ENCODE measurements at places on chromosomes 3 and 15.

- no peak for DNase-seq
Observed at GRCh38 chr3:260898-261297, 64.3 kb downstream of the CHL1 start.

DNA sequence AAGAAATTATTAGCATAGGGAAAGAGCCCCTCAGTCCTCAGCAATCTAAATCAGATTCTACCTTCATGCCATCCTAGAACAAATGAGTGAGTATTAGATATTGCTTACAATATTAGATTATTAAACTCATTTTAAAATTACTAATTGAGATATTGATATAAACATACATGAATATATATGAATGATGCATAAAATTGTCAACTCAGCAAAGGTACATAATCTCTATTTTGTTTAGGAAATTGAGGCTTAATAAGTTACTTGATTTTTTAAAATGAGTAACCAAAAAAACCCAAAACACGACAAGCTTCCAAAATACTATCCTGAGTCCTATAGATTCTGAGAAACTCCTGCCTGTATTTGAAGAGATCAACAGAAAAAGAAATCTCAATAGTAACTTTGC lies 297.7 kb upstream of the TMCO5A start:
- no peak for DNase-seq

DNA sequence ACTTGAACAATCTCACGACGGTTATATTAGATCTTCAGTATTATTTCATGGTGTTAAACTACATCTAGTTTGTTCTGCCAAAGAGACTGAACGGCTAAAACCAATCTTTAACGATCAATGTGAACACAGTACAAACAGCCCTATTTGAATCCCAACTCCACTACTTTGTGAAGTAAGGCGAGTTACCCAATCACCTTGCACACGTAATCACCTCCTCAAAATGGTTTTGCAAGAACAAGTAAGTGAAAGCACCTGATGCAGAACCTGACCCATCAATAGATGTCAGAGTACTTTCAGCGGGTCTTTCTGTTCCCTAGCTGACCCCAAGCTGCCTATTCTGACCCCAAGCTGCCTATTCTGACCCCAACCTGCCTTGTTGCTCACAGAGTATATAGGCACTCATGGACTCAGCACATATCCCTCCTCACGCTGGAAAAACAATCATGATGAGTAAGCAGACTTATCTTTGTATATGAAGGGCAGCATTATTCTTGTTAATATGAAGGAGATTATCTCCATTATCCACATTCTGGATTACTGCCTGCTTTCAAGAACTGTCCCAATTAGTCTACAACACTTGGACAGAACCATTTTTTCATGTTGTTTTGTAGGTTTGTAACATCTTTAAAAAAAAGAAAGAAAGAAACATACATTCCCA lies 3.7 kb downstream of the KPNA1 start:
- DNase-seq, result no peak

DNA sequence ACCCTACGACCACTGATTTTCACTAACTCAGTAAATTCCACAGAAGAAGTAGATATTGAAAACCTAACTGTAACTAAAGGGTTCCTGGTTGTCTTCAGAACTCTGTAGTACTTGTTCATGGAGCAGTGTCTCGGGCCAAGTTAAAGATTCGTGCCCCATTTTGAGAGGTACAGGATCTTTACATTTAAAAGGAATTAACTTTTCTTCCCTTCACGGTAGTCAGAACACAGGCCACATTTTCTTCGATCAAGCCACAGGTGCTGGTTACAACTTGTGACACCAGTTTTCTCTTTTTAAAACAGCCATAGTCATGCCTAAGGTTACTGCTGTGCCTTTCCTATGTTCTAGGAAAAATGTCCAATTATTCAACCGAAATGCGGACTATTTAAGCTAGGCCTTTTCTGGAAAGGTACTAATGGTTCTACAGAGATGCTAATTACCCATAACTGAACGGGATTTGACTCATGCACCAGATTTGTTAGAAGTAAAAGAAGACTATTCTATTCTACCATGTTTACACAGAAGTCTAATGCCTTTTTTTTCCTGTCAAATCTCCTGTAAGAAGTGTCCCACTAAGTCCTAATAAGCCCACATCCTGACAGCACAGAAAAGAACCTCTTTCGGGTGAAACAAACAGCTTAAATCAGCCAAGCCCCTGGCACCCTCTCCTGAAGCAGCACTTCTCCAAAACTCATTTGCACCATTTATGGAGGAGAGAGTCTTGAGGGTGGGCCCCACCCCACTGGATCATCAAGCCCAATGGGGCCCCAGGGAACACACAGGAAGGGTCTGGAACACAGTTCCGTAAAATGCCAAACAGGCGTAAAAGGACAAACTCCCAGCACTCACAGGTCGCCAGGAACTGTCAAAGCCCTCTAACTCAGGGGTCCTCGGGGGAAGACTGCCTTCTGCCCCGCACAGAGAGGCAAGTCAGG lies 1.9 kb downstream of the LRIG1 start:
- DNase-seq, result no peak

DNA sequence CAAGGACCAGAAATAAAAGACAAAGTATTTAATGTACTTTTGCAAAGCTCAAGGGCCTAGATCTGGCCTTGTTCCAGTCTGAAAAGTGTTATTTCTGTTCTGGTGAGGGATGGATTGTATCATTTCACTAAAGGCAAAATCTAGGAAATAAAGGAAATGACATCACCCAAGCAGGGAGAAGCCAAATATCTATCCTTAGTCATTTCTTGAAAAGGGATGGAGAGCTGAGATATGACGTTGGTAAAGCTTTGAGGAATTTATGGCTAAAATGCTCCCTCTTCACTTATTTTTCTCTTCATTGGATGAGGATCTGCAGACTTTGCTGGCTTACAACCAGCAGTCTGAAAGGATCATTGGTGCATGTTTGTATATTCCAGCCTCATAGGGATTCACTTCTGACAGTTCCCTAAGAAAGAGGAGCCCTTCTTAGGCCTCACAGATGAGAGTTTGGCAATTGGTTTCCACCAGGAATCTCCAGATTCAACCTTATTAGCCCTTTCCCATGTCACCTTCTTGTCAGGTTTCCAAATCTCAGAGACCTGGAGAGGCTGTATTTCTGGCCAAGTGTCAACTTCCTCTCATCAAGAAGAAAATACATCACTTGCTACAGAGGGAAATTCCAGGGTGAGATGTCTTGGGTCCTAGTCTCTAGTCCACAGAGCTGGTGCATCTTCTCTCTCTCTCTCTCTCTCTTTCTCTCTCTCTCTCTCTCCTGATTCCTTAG lies 93.7 kb upstream of the BOC start:
- no peak for DNase-seq

DNA sequence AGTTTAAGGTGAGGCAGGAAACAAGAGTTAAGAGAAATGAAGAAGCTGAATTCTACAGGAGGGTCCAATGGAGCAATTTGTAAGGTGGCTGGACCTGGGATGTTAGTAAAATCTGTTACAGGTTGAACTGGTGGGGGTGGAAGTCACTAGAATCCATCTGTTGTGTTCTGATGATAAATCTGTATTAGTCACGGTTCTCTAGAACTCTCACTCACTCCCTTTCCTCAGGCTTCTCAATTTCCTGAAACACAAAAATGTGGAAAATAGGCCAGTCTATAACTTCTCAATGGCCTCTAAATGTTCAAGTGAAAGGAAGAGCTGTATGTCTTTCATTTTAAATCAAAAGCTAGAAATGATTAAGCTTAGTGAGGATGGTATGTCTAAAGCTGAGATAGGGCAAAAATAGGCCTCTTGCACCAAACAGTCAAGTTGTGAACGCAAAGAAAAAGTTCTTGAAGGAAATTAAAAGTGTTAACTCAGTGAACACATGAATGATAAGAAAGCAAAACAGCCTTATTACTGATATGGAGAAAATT lies 180.2 kb upstream of the CBLB start:
- no peak for DNase-seq

DNA sequence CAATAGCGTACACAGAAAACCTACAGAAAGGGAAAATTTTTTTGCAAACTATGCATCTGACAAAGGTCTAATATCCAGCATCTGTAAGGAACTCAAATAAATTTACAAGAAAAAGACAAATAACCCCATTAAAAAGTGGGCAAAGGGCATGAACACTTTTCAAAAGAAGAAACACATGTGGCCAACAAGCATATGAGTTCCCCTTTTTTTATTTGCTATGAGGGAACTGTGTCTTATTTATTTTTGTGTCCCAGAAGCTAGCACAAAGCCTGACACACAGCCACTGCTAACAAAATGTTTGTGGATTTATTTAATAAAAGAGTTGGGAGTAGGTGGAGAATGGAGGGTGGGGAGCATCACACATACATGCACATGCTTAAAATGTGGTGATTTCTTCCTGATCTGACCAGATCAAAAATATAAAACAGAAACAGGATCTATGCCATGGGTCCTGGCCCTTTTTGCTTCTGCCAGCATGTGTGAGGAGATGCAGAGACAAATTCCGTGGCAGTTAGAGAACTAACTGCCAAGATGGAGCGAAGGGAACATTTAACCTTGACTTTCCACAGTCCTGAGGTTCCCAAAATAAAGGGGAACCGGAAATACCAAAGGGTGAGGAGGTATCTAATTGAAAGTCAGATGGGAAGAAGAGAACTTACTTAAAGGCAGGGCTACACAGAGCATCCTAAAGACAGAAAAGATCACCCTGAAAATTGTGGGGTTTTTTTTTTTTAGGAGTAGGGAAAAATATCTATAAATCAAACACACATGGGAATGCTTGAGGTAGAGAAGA lies at the start of gene TMEM202:
Gene TMEM202, plus strand, starts transcription at position 510 of the 793 bp plus-strand sequence. Its CDS starts 22 bp downstream, at position 532.
- DNase-seq, result no peak

DNA sequence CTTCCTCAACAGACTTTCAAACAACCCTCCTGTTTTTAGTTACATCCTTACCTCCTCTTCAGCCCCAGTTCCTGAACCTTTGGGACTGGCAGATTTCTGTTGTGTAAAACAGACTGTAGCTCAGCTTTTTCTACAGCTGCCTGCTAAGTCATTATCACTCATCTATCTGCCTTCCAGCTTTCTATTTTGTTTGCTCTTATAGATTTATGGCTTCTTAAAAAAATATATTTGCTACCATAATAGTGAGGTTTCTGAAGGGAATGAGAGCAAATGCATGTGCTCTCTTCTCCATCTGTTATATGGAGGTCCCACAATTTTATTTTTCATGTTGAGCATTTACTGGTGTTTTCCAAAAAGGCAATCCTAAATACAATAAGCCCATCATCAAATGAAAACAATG lies 18.2 kb upstream of the GJD2 start:
- DNase-seq, result no peak

GRCh38 chr15:96363707-96364106 lies 33.2 kb downstream of the NR2F2 start:
- DNase-seq, result no peak

DNA sequence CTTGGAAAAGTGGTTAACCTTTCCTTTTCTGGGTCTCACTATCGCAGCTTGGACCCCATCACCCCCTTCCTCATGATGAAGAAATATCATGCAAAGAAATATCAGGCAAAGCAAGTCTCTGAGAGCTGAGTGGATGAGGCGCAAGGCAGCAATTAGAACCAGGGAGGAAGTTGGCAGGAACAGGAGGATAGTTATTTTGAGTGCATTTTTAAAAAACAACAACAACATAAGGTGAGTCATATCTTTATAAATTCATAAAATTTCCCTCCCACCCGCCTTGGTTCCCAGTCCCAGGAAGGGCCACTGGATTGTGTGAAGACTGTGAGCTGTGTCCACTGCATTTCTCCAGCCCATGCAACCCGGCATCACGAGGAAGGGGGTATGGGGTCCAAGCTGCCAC lies 316.9 kb upstream of the TLE3 start:
- DNase-seq, result no peak

GRCh38 chr15:70120958-70121623 lies 23.4 kb upstream of the TLE3 start:
- no peak for DNase-seq

DNA sequence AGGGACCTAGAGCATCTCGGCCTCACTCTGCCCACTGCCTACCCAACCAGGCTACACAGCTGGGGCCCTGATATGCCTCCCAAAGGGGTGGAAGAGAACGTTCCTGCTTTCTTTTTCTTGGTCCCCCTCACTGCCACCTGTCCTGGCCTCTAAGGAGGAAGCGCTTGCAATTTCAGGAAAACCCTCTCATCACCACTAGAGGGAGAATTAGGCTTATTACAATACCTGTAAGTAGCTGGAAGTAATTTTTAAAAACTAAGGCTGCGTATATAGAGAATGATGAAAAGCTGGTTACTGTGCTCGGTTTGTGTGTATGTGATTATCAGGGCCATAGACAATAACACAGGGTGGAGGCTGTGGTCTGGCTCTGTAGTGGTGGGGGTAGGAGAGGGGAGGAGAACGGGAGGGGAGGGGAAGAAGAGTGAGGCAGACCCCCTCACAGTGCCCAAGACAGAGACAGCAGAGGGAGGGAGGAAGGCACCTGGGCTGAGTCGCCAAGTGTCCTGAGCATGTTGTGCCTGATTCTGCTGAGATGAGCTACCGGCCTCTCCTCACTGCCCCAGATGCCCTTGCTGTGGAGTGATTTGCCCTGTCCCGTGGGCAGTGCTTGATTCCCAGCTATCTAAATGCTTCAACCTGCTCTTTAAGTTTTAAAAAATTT lies 3.3 kb downstream of the GABRG3 start:
- DNase-seq, result no peak

GRCh38 chr3:74847093-74847492 lies 232.6 kb upstream of the CNTN3 start:
- no peak for DNase-seq

GRCh38 chr15:65752151-65752700 lies 39.9 kb downstream of the DENND4A start:
- DNase-seq, result no peak

DNA sequence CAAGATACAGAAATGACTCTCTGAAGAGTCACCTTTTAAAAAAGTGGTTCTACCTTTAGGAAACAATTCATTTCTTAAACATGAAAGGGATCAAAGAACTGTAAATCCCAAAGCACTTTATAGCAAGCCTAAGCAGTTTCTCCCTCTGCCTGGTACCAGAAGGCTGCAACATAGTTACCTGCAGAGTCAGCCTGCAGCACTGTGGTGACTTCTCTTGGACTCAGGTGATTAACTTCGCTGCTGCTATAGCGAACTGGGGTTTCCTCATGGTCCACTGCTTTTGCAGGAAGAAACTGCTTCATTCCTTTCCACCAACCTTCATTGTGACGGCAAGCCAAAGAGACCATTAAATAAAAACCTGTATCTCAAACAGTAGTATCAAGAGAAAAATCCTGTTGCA lies 37.3 kb downstream of the ST3GAL6 start:
- no peak for DNase-seq

GRCh38 chr15:29589416-29589815 lies 232.9 kb downstream of the TJP1 start:
- DNase-seq, result no peak

DNA sequence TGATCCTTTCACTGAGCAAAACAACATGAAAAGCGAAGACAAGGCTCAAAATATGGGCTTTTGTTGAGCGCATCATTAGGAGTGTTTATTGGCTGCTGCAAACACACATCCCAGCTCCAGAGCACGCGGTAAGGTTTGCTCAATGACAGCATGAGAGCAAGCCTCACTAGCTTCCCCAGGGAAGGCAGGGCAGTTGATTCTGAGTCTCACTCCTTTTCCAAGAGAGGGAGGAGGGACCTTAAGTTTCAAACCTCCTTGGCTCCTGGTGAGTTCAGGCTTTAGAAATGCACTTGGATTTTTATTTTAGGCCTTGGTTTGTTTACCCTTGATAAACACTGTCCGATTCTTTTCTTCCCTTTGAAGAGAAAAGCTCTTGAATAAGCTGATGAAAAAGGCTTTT lies 69.1 kb upstream of the CACNA2D3 start:
- no peak for DNase-seq

- DNase-seq, result no peak
Observed at GRCh38 chr3:33911525-33912322, 113.3 kb downstream of the PDCD6IP start.

GRCh38 chr15:35442742-35443141 lies 103.2 kb downstream of the DPH6 start:
- no peak for DNase-seq

- no peak for DNase-seq
Observed at GRCh38 chr15:78101423-78102105, 9.2 kb downstream of the SH2D7 start.
